ENCODE measurements at places on chromosomes 7 and 10.

- DNase-seq: peak; percentile 47
These were observed 160.7 kb downstream of the MAD1L1 start for GRCh38 chr7:2072042-2072441.

GRCh38 chr10:67763499-67764011 is 67.6 kb upstream of the CTNNA3 start:
- DNase-seq: peak; percentile 62

GRCh38 chr10:71719042-71719441 is 536 bp downstream of the C10orf105 start:
- no peak for DNase-seq

DNA sequence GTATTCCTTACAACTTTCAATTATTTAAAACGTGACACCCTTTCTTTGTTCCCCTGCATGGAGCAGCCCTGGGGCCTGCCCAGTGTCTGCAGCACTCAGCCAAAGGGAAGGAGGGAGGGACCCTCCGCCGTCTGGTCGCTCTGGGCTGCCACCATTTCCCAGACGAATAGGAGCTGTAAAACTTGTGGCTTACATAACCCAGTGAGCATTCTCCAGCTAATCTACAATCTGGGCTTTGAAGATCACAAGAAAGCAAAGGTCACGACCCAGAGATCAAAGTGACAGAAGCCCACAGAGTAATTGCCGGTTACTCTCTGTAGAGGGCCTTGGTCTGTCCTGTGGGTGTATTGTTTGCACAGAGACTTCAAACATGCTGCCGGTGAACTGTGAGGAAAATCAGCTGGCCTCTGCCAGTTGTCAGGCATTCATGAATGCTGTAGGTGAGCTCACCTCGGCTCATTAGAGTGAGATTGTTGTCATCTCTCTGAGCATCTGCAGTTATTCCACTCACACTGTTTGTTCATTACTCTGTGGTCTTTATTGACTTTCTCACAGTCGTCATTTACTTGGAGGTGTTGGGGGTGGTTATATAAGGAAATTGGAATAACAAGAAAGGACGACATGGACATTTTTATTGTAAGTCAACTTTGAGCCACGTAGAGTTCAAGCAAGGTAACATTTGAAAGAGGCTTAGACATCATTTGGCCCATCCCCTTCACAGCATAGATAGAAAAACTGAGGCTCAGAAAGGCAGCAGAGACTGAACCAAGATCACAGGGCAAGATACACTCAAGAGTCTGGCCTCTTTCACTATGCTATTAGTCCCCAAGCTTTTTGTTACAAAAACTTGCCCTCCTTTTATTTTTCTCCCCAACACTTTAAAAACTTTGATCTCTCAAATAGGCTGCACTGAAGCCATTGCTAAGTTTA is 619.8 kb downstream of the LRMDA start:
- peak; percentile 18 for DNase-seq

DNA sequence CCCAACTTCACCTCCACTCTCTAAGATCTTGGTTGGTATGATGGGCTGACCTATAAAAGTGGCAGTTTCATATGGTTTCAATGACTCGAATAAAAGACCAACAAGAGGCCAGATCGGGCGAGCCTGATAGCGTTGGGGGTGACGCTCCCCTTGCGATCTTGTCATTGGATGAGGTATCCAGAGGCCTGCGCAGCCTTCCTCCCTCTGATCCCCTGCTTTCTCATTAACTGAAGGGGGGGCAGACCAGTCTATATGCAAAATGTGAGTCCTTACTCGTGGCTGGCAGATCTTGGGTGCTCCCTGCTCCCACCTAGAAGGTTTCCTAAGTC is 937 bp upstream of the COBL start:
- no peak for DNase-seq

DNA sequence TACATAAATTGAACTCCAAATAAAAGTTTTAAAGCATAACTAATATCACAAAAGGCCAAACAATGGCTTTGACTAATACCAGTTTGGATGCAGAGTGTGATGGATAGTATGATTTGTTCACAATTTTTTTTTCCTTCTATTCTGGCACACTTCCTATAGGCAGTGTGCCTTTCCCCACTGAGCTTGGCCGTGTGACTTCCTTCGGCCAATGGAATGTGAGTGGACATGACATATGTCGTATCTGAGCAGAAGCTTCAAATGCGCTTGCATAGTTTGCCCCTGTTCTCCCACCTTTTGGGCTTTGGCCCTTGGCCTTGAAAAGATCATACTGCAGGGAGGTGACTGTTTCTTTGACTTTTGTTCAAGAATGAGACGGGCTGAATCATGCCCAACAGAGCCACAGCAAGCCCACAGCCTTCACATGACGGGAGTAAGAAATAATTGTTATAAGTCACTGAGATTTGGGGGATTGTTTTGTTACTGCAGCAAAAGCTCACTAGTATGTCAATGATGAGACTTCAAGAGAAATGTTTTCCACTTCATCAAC is 279.9 kb upstream of the NEBL start:
- no peak for DNase-seq

GRCh38 chr7:125059861-125060456 is 130.3 kb upstream of the POT1 start:
- DNase-seq: no peak

DNA sequence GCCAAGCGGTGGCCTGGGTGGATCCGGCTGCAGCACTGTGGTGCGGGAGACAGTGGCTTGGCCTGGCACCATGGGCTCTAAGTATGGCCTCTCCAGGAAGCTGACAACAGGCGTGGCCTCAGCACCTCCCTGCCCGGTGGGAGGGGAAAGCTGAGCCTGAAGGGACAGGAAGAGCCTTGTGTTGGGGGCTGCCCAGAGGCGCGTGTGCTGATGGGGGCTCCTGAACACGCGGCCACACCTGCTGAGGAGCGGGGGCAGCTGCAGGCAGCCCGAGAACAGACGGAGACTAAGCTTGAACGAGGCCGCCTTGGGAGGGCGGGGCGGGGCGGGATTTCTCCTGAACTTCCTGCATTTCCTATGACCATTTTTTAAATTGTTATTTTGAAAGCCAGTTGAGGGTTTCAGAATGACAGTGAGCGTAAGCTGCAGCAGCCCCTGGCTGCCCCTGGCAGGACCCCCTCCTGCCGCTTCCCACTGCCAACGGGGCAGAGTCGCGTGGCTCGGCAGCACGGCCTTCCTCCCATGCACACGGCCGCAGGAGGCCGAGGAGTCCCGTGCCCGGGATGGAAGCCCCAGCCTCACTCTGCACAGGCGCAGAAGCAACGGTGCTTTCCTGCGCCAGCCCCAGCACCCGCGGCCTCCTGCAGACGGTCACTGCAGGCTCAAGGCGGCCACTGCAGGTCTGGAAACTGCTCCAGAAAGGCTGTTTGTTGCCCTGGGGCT is 43.2 kb downstream of the DPYSL4 start:
- DNase-seq: peak; percentile 71

DNA sequence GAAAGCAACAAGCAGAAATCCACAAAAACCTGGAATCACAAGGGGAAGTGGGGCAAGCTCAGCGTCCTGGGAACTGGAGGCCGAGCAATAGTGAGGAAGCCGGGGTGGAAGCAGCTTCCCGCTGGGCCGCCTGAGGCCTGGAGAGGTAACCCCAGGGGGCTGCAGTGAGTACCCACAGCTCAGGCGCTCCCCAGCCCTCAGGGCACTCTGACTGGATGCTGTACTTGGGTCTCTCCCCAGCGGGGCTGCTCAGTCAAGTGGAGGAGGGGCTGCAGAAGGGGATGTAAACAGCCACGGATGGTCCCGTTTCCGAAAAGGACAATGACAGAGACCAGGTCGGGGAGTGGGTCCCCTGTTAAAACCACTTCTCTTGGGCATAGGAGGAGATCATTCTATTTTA is 50.3 kb downstream of the SLIT1 start:
- no peak for DNase-seq

DNA sequence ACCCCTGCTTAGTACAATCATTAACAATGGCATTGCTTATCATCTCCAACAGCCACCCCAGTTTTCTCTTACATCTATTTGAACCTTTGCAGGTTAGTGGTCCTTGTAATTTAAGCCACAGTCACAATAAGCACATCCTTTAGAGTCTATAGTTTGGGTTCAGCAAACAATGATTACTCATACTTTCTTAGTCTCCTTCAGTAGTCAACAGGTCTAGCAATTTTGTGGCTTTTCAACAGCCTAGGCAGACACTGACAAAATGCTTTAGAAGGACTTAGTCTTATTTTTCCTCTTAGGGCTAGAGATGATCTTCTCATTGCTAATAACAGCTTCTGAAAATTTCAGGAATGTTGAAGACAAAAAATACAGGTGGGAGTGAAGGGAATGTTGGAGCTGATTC is 32.3 kb upstream of the FAM204A start:
- no peak for DNase-seq

- DNase-seq: no peak
These were observed 7.0 kb downstream of the KNDC1 start for GRCh38 chr10:133166828-133167692.

DNA sequence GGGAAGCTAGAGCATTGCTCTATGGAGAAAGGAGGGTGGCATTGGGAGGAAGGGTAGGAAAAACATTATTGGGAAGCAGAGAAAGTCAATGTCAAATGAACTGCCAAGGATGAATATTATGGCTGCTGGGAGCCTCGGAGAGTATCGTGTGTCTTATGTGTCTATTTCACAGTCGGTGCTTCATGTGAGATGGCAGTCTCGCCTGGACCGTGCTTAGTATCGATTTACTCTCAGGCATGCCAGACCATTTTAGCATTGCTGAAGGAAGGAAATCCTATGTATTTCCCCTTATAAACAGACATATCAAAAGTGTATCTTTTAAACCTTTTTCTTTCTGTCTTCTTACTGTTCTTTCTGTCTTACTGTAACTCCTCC is 612.6 kb downstream of the AUTS2 start:
- DNase-seq: no peak

DNA sequence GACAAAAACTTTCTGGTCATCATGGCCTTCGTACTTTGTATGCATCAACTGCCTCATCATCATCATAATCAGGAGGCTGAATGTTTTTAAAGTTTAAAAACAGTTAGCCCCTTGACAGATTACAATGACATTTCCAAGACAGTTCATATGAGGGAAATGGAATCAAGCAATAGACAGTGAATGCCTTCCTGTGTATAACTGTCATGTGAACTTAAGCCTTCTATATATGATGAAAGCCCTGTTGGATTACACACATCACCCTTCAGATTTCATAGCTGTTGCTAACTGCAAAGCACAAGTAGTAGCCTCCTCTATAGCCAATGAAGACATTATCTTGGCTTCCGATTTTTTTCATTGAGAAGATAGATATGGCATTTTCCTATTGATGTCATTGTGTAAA is 154.0 kb downstream of the PLXDC2 start:
- no peak for DNase-seq

Data from CD4-positive, CD25-positive, alpha-beta regulatory T cell (primary cell).